NCI-H1930 (cell line): ENCODE measurements at places on chromosomes 11 and 22.

- DNase-seq: no peak
These were observed 304.3 kb upstream of the NCAM1 start for GRCh38 chr11:112656772-112657428.

GRCh38 chr11:704781-705645, 1.0 kb upstream of the EPS8L2 start:
- DNase-seq: no peak

DNA sequence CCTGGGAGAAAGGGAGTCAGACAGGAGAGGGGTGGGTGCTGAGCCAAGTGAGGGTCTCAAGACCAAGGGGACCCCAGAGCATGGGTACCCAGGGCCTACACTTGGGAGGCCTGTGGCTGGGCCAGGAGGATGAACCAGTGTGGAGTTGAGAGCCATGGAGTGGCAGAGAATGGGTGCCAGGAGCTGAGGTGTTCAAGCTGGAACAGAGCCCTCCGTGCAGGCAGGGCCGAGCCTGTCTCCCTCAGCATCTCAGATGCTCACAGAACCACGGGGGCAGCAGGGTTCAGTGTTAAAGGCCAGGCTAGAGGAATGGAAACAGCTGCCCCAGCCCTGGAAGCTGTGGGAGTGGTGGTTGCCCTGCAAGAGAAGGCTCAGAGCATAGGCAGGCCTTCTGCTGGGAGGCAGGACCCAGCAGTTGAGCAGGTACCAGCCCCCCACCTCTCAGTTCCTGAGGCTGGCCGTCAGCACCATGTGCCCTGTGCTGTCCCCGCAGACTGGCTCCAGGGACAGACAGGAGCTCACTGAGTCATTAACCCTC, 32.3 kb downstream of the RSPH14 start:
- DNase-seq: no peak

GRCh38 chr22:35353318-35353717, 27.6 kb upstream of the HMOX1 start:
- DNase-seq: no peak

DNA sequence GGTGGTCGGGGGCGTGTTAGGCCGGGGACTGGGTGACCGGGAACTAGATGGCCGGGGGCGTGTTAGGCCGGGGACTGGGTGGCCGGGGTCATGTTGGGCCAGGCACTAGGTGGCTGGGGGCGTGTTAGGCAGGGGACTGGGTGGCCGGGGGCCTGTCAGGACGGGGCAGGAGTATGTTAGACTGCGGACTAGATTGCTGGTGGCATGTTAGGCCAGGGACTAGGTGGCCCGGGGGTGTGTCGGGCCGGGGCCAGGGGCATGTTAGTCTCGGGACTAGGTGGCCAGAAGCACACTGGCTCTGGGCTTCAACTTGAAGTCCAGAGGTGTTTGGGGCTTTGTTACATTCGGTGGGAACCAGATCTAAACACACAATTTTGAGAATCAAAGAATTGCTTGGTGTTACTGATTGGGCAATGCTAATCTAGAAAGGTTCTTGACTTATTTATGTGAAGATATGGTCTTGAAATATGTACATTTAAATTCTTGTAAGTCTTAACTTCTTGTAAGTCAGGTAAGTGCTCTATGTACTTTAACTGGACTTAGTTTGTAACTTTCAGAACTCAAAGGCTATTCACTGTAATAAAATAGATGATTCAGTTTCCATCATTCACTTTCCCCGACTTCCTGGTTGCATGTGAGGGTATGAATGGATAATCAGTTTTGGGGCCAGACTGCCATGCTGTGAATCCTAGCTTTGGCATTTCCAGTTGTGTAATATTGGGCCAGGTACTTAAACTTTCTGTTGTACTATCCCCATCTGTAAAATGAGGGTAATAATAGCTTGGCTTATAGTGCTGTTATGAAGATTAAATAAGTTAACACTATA, 1.1 kb downstream of the EXT2 start:
- DNase-seq: no peak

GRCh38 chr11:10026514-10026913, 267.5 kb downstream of the SBF2 start:
- no peak for DNase-seq

DNA sequence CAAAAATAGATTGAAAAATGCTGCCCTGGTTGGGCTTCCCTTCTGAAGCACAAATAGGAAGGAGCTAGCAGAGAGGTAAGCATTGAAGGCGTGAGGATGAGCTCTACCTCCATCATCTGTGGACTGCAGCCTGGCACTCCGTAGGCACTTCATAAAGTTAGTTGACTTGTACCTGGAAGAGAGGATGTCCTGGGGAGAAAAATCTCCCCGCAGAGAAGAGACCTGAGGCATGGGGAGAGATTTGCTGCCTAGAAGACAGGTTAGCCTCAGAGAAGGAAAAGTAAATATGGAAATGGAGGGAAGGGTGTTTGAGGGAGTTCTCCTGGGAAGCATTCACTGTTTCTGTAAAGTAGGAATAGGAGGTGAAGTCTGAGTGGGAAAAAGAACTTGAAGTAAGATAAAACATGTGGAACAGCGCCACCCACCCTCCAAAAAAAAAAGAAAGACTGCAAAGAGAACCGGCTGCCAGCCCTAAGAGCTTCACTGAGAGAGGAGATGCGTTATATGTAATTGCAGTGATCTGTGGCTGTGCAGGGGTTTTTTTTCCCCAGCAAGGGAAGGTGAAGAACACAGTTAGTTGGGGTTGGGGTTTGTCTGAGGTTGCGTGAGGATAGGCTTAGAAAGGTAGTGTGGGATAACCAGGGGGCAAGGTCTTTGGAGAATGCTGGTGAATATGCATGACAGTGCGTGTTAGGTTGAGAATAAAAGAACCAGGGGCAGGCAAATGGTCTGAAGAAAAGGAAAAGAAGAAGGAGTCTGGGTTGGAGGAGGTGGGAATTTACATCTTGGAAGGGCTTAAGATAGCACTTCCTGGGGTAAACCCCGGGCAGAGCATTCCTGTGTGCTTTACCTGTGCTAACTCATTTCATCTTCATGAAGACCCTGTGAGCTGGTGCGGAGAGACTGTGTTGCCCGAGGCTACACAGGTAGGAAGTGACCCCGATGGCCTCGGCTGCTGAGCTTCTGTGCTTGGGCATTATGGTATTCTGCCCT, 16.0 kb downstream of the TNRC6B start:
- DNase-seq: no peak

DNA sequence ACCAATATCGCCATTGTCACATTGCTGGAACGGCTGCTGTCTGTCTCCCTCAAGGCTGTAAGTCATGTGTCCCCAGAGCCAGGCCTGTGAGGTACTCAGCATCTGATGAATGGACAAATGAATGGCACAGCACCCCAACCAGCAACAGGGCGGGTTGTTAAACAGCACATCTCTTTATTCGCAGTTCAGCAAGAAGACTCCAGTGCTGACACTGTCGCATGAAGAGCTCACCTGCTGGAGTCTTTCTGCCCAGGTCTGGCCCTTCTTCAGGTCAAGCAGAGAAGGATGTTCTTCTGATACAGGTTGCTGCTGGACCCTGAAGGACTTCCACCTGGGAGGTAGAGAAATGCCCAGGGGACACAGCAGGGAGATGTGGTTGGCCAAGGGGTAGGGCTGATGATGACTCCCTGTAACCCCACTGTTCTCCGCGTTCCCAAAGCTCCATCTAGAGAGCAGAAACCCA, 4.8 kb downstream of the SPATA19 start:
- DNase-seq: no peak

GRCh38 chr11:116791002-116791812, 472 bp downstream of the APOA5 start:
- DNase-seq: peak; percentile 16

- DNase-seq: no peak
These were observed 91.3 kb upstream of the KCNQ1OT1 start for GRCh38 chr11:2791139-2791520.

- DNase-seq: no peak
These were observed 49.3 kb downstream of the AHNAK start for GRCh38 chr11:62497132-62497801.

- DNase-seq: no peak
These were observed 13.3 kb downstream of the FAM83F start for GRCh38 chr22:40007853-40008710.

GRCh38 chr11:86449993-86450629, 75.4 kb downstream of the CCDC81 start:
- no peak for DNase-seq

DNA sequence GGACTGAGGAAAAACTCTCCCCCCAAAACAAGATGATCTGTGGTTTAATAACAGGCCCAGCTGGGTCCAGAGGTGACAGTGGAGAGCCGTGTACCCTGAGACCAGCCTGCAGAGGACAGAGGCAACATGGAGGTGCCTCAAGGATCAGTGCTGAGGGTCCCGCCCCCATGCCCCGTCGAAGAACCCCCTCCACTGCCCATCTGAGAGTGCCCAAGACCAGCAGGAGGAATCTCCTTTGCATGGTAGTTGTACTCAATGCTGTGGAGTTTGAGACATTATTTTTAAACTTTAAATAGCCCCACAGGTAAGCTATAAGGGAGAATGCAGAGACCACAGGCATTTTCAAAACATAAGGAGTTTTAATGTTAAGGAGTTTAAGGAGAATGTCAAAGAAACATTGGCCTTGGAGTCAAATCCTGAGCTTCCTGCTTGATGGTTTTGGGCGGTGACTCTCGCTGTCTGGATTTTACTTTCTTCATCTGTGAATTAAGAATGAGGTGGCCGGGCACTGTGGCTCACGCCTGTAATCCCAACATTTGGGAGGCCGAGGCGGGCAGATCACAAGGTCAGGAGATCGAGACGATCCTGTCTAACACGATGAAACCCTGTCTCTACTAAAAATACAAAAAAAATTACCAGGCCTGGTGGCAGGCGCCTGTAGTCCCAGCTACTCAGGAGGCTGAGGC, 6.8 kb downstream of the APOL1 start:
- no peak for DNase-seq

DNA sequence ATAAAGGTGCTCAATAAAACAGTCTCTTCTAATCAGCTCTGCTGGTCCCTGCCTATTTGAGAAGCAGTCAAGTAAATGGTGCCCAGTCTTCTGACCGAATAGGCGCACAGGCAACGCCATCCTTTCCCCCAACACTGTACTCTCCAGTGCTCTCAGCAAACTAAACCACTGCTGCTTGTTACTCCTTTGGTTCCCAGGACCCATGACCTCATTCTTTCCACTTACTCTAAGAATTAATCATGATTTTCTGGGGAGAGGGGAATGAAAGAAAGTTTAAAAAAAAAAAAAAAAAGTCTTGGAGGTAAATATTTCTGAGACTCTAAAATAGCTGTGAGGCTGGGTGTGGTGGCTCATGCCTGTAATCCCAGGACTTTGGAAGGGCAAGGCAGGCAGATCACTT, 63.7 kb downstream of the SGSM3 start:
- no peak for DNase-seq

- no peak for DNase-seq
These were observed 15.7 kb upstream of the KCNJ11 start for GRCh38 chr11:17403980-17404759.

DNA sequence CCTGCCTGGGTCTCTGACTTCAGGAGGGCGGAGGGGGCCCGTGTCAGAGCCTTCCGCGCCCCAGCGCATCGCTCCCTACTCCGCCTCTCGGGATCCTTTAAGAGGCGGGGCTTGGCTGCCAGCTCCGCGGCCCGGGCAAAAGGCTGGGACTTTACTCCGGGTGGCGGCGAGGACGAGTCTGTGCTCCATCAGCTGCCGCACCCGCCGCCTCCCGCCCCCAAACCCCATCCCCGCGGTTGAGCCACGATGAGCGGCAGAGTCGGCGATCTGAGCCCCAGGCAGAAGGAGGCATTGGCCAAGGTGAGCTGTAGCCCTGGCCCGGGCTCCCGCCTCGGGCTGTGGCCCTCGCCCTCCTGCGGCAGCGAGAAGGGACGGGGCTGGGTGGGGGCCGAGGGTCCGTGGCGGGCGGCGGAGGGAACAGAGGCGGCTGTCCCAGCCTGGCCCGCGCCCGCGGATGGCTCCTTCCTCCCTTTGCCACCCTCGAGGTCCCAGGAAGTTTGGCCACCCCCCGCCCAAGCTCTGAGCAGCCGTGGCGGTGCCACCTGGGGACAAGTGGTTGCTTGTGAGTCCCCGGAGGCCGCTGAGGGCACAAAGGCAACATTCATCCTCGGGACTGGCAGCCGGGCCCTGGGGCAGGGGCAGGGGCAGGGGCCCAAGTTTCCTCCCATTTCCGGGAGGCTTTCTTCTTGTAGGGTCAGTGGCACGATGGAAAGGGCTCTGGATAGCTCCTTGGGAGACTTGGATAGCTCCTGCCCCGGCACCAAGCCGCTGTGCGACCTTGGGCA, at the start of gene SEC14L2:
Gene SEC14L2 (plus strand): TSS at position 148 of the 785 bp plus-strand sequence. CDS start 99 bp downstream, at position 247.
- peak; percentile 26 for DNase-seq
